WTC11 (cell line): ENCODE measurements at places on chromosomes 16 and 17. TPM values are rescaled to one million over a fixed set of nuclear protein-coding genes. Genes with fewer than 3 reads are reported as not detected.

FBXO31 gene
- 20.8 to 24.2 TPM (median 22.6 TPM) in 3 replicates for total RNA-seq

CNGB1 gene
- total RNA-seq: not detected in 3 replicates

SLC6A4 gene
- 0.07 to 0.32 TPM (median 0.13 TPM) in 3 replicates for total RNA-seq

- no peak for DNase-seq
Observed at GRCh38 chr17:82200743-82201497, 11.7 kb downstream of the CCDC57 start.

GRCh38 chr16:4178468-4179010 lies 62.3 kb upstream of the ADCY9 start:
- DNase-seq: no peak

- no peak for DNase-seq
Observed at GRCh38 chr17:53896047-53896446, 73.3 kb downstream of the KIF2B start.

GRCh38 chr17:12744298-12744697 lies 45.0 kb upstream of the ARHGAP44 start:
- DNase-seq: no peak

DNA sequence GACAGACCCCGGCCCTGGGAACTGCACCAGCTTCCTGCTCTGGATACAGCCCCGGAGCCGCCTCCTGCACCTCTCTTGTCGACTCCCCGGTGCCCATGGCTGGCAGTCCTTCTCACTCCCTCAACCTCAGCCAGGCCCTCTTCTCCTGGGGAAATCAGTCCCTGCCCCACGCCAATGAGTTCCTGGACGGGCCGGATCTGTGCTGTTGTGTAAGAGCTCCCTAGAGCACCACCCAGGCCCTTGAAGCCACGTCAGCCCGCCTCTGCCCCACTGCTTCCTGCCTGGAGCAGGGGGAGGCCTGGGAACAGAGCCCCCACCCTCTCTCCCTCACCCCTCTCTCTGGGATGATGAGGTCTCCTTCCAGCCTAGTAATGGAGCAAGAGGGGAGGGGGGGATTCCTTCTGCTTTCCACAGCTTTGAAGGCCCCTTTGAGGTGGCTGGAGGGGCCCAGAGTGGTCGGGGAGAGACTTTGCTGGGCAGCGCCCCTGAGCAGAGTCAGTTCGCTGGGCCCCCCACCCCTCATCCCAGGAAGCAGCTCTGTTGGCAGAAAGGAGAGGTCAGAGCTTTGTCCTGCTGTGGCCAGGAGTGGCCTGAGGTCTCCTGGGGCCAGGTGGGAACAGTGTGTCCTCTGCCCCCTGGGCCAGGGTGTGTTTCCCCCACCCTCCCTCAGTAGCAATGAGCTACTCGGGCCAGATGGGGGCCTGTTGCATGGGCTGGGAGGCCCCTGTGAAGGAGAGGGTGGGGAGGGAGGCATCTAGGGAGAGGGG lies 3.8 kb downstream of the PRR29 start:
- DNase-seq: no peak

GRCh38 chr17:1119924-1120323 lies 59.9 kb downstream of the ABR start:
- DNase-seq: no peak
